NCI-H774 (cell line): ENCODE measurements at places on chromosomes 5 and 9.

DNA sequence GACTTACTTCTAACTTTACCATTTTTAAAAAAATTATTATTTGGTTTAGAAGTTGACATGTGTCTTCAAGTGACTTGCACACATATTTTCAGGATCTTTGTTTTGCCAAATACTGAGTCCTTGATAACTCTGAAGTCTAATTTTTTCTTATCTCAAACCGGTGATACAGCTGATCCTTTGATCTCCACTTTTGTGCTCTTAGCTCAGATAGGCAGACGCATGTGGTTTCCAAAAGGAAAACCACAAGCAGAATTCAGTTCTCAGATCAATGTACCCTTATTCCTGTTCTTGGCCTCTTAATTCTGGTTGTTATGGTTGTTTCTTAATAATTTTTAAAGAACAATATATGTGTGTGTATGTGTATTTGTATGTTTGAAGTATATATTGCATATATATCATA lies 238.3 kb upstream of the EDIL3 start:
- no peak for DNase-seq

- no peak for DNase-seq
Observed at GRCh38 chr9:91558395-91558794, 134.8 kb upstream of the NFIL3 start.

DNA sequence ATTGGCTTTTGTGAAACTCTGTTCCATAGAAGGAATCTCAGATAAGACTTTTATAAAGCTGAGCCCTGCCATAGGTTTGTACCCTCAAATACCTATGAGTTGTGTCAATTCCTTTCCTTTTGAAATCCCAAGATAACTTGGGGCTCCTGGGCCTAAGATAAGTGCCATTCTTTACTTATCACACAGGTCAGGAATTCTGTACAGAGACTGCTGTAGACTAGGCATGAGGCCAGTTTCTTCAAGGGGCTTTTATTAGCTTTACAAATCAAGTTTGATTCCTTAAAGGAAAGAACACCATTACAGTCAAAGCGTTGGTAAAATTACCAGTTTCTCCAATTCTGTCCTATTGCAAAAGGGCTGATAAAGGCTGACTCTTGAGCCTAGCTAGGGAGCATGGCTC lies 39.2 kb downstream of the SHC3 start:
- DNase-seq: no peak

GRCh38 chr5:126492939-126493338 lies 69.7 kb downstream of the GRAMD2B start:
- DNase-seq: no peak

GRCh38 chr5:152595405-152595804 lies 190.3 kb upstream of the NMUR2 start:
- no peak for DNase-seq

- DNase-seq: no peak
Observed at GRCh38 chr9:71472400-71472799, 295.9 kb downstream of the CEMIP2 start.

- no peak for DNase-seq
Observed at GRCh38 chr5:115335301-115335700, 38.8 kb upstream of the CCDC112 start.

DNA sequence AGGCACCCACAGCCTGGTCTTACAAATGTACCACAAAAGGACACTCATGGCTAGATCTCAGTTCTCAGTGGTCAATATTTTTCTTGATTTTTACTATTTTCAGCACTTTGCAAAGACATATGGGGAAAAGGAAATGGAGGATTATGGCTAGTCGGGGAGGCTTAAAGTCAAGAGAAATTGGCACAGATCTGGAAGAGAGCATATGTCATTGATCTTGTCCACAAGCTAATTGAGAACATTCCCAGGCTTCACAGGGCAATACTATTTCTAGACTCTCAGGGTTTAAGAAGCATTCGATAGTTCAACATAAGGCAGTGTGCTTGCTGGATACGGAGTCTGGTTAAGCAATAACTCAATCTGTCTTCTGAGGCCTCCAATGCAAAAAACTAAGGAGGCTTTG lies 285.8 kb downstream of the ZNF608 start:
- no peak for DNase-seq

DNA sequence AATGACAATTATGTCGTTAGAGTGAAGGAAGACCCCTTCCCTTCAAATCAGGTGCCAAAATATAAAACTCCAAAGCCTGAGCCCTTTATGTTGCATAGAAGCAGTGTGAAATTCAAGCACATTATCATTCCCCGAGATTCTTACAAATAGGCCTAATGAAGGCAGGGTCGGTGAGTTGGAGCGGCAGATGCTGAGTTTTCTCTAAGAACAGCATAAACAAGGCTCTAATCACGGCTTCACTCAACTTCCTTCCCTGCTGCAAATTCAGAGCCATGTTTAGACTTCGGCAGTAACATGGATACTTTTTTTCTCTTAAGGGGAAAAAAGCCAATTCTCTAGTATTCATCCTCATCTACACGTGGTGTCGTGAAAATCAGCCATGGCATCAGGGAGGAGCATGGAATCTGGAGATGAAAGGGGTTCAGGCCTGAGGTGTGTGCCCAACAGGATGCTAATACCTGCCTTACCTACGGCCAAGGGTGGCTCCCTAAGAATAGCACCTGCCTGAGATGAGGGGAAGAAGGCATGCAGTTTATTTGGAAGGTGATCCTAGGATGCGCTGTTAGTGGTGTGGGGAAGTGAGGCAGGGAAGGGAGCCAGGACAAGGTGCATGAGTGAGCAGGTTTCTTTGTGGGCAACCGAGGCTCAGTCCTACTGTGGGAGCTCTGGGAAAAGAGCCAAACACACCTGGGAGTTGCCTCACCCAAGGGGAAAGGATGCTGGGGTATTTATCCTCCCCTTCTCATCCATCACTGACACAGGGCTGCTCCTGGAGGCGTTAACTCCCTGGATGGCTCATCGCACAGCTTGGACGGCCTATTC lies 146.8 kb upstream of the TBC1D2 start:
- DNase-seq: no peak

- DNase-seq: no peak
Observed at GRCh38 chr5:111810112-111810511, 53.1 kb upstream of the NREP start.

DNA sequence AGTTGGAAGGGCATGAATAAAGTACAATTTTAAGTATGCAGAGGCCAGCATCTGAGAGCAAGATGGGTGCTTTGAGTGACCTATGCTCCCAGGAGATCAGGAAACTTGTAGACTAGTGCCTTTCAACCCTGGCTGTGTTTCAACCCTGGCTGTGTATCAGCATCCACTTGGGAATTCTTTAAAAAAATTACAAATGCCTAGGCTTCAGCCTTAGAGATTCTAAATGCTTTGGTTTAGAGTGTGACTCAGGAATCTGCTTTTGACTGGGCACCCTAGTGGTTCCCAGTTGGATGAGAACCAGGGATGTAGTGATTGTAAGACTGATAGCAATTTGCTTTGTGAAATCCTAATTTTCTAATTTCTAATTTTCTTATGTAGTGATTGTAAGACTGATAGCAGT lies 65.6 kb downstream of the RALGPS1 start:
- DNase-seq: no peak
